Activated CD8-positive, alpha-beta memory T cell treated with anti-CD3 and anti-CD28 coated beads, Interleukin-2, amount 50 U/mL, for 4 hours (primary cell): ENCODE measurements at places on chromosomes 7 and 10.

DNA sequence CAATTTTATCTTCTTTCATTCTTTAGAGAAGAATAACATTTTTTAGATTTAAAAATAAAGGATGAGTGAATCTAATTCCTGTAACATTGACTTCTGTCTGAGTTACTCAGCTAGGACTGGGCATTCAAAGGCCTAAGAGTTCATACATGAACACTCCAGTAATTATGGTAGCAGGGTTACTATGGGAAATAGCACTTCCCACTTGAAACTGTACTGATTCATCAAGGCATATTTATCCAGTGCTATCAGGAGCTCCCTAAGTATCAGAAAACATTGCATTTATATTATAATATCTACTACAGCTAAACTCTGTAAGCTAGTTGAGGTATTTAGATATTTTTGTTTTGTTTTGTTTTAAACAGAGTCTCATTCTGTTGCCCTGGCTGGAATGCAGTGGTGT, 41.8 kb downstream of the NDUFB2 start:
- no peak for DNase-seq

DNA sequence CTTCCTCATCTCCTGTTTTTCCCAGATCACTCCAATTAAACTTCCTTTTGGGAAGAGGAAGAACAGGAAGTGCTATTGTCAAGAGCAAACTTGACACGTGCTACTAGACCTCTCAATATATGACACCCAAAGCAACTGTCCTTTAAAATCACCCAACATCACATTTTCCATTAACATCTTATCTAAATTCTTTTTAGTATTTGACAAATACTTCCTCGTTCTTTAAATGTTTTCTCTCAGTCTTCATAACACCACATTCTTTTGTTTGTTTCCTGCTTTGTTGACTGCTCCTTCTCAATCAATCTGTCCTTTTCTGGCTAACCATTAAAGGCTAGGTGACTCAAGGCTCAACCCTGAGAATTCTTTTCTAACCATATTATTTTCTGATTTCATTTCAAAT, 7.1 kb upstream of the TFPI2 start:
- no peak for DNase-seq

- DNase-seq, result no peak
Measured at GRCh38 chr10:47051741-47052238, 140.6 kb downstream of the PTPN20 start.

DNA sequence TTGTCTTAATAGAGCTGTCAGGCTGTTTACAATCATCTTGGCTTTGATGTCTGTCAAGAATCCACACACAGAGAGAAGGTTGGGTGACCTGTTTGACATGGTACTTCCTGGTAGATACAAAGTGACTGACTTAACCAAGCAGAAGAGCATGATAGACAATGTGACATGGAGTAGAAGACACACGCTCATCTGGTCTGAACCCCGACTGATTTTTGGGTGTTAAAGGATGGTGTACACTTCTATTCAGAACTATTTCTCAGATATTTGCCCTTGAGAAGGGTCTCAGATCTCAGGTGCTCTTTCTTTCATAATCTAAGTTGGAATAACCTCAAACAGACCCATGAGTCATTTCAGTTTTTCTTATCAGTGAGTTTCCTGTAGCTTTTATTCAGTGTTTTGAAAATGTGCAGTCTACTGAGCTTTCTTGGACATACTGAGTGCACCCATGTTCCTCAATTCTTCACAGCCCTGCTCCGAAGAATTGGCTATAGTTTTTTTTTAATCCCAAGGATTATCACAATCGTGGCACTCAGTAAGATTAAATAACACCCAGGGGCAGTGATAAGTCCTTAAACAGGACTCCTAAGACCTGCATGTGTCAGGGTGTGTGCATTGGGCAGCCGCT, 46.4 kb upstream of the NXPH1 start:
- no peak for DNase-seq

GRCh38 chr10:60114765-60115586, 208.6 kb upstream of the CCDC6 start:
- DNase-seq, result no peak

- no peak for DNase-seq
Measured at GRCh38 chr7:144534196-144534595, 130.7 kb upstream of the NOBOX start.

GRCh38 chr10:79883986-79884385, 57.4 kb downstream of the NUTM2E start:
- DNase-seq, result no peak

DNA sequence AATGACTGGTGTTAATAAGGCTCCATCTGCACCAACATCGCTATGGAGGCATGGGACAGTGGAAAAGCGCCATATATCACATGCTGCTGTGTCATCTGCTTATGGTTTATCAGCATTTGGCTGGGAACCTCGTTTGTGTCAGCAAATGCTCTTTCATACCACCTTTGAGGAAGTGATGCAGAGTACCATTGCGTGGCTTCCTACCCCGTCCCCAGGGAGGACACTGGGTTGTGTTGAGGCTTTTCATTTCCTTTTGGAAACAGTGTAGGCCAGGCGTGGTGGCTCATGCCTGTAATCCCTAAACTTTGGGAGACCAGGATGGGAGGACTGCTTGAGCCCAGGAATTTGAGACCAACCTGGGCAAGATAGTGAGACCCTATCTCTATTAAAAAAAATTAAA, 6.8 kb downstream of the TACR2 start:
- no peak for DNase-seq

DNA sequence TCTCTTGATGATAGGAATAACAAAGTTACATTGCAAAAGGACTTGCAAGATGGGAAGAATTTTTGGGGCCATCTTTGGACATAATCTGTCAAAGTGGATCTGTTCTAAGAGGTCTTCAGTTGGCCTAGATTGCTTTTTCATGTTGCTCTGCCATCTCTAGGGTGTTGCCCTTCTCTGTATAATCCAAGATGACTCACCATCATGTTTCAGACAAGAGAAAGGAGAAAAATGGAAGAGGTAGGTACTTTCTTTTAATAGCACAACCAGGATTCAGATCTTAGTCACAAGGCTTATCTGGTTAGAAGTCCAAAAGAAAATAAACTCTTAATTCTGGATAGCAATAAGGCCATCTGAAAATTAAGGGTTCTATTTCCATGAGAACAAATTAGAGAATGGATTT, 38.7 kb upstream of the FOXP2 start:
- no peak for DNase-seq

GRCh38 chr7:38163671-38164070, 14.4 kb upstream of the STARD3NL start:
- no peak for DNase-seq

DNA sequence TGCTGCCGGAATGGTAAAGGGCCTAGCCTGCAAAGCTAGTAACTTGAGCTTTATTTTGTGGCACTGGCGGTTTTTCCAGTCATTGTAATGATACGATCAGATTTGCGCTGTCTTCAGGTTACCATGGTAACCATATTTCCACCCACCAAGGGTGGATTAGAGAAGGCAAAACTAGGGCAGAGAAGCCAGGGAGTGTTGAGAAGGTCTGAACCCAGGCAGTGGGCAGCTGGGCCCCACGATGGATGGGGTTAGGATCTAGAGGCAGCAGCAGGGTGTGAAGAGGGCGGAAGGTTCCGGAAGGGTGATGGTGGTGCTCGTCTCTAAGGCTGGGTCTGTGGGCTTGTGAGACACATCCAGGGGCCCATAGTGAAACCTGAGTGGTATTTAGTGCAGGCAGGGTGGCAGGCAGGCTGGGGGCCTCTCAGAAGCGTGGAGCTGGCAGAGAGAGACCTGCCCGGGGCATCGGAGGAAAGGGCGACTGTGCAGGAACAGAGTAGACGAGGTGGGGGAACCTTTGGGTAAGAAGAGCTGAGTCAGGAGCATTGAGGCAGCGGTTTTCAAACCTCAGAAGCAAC, 87.9 kb upstream of the GTF2I start:
- DNase-seq, result no peak

- no peak for DNase-seq
Measured at GRCh38 chr10:52951824-52952223, 179.2 kb upstream of the MBL2 start.

DNA sequence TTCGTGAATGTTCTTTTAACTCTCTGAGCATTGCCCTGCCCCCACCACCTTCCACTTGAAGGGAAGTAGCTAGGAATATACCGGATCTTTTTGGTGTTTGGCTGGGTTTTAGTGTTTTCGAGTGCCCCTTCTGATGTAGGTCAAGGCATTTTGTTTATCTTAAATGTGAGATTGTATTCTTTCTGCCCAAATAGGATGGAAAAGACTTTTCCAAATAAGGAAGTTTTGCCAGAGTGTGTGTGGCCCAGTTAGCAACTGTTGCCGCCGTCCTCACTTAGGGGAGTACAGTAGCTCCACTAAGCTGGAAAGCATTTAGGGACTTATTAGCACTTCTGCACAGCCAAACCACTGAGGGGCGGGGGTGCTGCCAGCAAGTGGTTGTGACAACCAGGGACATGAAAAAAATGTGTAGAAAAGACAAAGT, 29.8 kb upstream of the VCL start:
- no peak for DNase-seq

DNA sequence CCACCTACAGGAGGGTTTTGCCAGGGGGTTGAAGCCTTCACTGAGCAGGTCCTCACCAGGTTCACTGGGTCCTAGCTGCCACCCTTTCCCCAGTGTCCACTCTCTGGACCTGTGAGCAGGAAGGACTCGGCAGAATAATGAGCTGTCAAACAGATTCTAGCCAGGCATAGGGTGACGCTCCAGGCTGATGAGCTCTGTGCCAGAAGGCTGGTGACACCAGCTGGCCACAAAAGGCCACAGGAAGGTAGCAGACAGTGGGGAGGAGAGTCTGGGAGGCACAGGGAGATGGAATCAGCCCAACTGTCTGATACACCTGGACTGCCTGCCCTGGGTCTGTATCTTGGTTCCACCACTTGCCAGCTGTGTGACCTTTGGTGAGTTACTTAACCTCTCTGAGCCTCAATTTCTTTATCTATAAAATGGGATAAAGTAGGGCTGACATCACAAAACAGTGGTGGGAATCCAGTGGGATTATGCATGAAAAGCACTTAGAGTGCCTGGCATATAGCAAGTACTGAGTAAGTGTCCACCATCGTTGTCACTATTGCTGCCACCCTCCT, 26.7 kb upstream of the NDST2 start:
- DNase-seq, result no peak

GRCh38 chr7:154167807-154168206, 115.6 kb downstream of the DPP6 start:
- DNase-seq, result no peak

DNA sequence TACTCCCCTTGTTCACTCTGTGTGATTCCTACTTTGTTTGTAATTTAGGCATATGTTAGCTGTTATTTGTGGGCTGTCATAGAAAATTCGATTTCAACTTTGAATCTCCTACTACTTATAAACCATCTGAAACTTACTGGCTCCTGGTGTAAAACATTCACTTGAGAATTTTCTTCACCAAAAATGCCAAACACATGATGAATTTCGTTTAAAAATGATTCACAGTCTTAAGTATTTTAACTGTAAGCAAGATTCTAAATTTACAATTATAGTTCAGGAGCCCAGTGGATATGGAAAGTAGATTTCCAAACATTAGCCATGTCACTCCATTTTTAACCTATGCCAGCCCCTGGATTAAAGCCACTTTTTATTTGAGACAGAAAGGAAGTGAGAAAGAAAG, 3.1 kb downstream of the CPED1 start:
- DNase-seq, result no peak

- no peak for DNase-seq
Measured at GRCh38 chr7:18916826-18917225, 200.6 kb downstream of the TWIST1 start.

DNA sequence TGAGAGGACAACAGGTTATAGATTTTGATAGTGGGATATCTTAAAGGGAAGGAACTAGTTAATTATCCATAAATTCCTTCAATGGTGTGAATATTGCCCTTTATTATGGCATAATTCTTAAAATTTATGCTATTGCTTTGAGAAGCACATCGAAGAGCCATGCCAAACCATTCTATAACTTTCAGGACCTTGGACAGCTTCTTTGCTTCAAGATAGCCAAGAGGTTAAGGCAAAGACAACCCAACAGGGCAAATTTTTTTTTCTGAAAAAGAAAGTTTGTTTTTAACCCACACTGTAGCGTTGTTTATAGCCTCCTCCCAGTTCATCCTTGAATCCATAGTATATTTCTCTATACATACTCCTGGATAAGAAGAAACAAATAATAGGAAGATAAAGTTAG, 103.2 kb downstream of the NRG3 start:
- no peak for DNase-seq

GRCh38 chr10:1210667-1211066, 154.5 kb downstream of the WDR37 start:
- DNase-seq, result no peak

- DNase-seq, result no peak
Measured at GRCh38 chr10:123891144-123892071, at the start of gene CPXM2. CPXM2 (minus strand) TSS chr10:123891807; CDS start chr10:123891659, 148 bp downstream.

GRCh38 chr7:1108264-1108920, 20.5 kb downstream of the GPER1 start:
- no peak for DNase-seq

DNA sequence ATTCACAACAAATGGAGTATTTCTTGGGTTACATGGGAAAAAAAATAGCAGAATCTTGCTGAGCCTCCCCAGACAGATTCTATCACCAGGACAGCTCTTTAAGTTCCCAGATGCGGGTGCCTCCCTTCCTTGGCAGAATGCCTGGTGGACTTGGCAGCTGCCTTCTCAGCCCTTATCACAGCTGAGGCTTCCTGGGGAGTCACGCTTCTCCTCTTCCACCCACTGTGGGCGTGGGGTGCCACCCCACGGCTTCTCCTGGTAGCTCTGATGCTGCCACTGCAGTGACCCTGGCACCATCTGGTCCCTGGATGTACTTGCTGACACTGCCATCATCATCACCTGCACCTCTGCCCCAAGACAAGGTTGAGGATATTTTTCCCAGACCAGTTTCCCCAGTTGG, 16.2 kb upstream of the NME8 start:
- DNase-seq, result no peak

DNA sequence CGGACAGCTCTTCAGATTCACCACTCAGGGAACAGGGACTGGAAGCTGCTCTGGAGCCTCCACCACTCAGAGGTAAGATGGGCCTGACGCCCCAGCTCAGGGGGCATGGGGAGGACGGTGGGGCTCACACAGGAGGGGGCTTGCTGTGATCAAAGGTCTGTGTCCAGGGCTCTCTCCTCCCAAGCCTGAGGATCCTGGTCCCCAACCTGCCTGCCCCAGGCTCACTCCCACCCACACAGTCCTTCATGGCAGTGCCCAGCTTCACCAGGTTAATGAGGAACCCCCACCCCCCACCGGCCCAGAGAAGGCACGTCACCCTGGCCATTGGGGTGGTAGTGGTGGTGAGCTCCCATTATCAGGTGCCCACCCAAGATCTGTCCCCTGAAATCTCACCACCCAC, 926.7 kb upstream of the ZNF722 start:
- DNase-seq, result no peak

- no peak for DNase-seq
Measured at GRCh38 chr7:45589061-45589460, 14.9 kb downstream of the ADCY1 start.

DNA sequence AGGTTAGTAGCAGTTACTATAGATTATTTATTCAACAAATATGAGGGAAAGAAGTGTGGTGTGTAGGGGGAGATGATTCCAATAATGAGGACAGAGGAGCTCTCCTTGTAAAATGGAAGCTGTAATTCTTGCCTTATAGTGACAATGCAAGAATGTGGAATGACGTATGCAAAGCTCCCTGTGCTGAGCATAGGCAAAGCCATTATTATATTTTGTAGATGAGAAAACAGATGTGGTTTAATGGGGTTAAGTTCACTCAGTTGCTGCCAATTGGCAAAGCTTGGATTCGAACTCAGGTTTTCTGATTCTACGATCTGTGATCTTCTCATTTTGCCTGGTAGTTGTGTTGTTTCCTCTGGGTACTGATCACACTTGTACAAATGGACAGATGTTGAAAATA, 153.3 kb downstream of the LSMEM1 start:
- no peak for DNase-seq

- DNase-seq, result no peak
Measured at GRCh38 chr10:2488446-2489005, 578.8 kb upstream of the PFKP start.
